Epithelial cell of proximal tubule (primary cell): ENCODE measurements at places on chromosomes 12 and 14. TPM values are rescaled to one million over a fixed set of nuclear protein-coding genes. Genes with fewer than 3 reads are reported as not detected.

The NANOG gene
- not detected in 2 replicates for total RNA-seq

The CATSPERB gene
- total RNA-seq = not detected in 2 replicates

The LRP1-AS gene
- not detected in 2 replicates for total RNA-seq

The KRT78 gene
- total RNA-seq = not detected in 2 replicates

The PLEKHD1 gene
- under 0.01 and 0.07 TPM in 2 replicates for total RNA-seq

The LPAR5 gene
- total RNA-seq = 0.81 and 0.94 TPM in 2 replicates

The RILPL1 gene
- total RNA-seq = 9.5 and 21.2 TPM in 2 replicates

DNA sequence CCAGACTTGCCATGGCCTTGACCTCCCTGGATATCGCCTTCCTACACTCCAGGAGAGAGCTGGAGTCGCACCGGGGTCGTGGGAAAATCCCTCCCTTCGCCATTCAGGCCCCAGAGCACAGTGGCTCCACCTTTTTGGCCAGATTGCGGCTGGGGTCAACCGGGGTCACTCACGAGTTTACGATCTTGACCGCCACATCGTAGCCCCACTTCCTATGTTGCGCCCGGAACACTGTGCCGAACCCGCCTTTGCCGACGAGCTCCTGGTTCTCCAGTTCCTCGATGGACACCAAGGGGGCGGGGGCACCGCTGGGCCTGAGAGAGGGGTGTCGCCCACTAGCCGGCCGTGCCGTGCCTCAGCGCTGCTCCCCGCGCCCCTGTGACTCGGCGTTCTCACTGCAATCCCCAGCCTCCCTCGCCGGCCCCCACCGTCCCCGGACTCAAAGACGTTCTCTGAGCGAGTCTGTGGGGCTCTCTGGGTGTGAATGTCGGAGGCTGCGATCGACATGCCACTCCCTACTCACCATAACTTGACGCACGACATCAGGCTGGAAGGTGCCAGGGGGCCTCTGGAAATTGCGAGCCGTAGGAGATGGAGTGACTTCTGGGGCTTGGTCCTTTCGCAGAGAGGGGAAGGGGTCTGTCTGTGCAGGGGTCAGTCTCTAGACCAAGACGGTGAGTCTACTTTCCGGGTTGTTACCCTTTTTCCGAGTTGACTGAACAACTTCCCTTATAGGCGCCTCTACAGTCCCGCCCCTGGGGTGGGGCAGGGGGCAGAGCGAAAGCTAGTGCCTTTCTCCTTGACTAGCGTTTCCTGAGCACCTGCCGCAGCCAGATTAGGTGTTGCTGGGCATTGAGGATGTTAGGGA is at the start of gene RIPK3:
Gene RIPK3 (minus strand): TSS at position 708 of the 868 bp plus-strand sequence. CDS start 165 bp downstream, at position 543.
- no peak for DNase-seq

DNA sequence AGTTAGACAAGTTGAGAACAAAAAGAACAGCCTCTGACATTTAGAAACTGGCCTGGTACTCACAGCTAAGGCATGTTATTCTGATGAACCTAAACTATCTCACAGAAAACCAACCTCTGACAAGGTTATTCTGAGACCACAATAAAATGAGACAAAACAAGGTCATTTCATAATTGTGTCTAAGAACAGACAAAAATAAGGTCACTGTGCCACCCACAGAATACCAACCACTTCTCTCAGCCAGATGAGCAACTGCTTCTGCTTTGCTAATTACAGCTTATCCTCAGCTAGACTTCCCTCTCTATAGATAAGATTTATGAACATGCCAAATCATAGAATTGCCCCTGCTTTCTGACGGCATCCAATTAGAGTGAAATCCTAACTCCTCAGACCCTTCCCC is 52.2 kb upstream of the CRACR2A start:
- no peak for DNase-seq

DNA sequence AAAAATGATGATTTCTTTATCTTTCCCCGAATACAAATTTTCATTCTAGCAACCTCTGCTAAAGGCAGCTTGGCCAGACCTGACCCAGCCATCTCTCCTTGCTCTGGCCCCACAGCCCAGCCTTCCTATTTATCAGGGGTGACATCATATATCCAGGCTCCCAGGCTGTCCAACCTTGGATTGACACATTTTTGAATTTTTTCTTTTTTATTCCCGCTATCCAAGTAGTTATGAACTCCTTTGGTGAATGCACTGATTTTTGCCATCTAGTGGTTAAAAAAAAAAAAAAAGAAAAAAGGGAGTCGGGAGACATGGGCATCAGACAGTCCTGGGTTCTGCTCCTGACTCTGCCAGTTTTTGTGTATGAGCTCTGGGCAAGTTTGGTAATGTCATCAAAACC is 120.5 kb downstream of the PTPN11 start:
- DNase-seq = no peak

DNA sequence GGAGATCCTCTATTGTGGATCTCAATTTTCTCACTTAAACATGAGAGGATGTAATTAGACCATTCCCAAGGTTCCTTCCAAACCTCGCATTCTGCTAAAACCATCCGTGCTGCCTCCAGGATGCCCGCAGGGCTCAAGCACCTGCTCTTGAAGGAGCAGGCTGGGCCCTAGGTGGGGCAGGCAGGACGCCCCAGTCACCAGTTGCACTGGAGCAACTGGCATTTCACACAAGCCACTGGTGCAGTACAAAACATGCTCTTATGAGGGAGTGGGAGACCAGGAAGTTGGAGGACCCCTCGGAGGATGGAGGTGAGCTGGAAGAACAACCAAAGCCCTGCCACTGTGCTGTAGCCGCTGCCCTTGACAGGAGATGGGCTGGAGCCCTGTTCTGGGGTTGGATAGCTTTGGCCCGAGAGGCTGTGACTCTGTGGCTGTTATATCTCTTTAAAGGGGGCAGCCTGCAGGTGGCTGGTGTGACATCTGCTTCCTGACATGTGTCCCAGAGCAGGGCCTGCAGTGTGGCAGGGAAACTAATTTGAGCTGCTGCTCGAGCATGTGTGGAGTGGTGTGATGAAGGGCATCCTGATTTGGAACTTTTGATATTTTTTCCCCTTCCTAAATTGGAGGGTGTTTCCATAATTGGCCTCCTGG is 122.2 kb downstream of the CRACR2A start:
- no peak for DNase-seq

DNA sequence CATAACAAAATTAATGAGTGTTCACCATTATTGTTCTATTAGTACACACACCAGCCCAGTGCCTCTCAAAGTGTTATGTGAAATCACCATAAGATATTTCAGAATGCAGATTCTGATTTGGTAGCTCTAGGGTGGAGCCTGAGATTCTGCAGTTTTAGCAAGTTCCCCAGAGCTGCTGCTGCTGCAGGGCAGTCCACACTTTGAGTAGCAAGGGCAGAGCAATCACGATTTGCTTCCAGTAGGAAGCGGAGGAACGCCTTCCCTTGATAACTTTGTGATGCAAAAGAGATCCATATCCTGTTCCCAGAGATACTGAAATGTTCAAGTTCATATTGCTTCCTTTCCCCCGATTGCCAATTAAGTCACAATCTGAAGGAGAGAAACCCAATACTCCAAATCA is 57.9 kb downstream of the SLC17A8 start:
- no peak for DNase-seq

DNA sequence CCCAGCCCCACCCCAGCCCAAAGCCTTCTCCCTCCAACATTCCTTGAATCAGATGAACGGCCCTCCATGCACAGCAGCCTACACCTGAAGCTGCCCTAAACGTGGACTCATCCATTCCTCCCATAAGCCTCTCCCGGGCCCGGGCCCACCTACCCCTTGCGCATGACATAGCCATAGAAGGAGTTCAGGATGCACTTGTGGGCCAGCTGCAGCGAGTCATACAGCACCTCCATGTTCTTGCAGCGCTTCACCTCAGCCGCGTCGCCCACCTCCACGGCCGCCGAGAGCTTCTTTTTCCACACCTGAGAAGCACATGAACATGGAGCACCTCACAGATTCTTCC is 22.0 kb downstream of the POLE start:
- DNase-seq = no peak

- DNase-seq = no peak
Observed at GRCh38 chr14:50826681-50827080, 4.3 kb downstream of the NIN start.

DNA sequence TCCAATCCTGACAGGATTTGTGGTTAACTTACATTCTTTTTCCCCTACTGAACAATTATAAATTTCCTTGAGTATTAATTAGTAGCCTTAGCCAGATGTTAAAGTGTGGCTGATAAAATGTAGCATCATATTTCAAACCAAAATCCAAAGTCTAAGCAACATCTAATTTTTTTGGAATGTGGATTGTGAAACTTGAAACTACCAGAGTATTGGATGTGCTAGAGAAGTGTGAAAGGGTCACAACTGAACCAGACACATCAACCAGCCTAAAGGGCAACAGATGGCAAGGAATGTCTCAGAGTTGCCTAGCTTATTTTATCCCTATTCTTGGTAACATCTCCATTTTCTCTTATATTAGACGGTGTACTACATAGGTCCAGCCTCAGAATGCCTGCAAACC is 153.1 kb upstream of the DCN start:
- DNase-seq = no peak

DNA sequence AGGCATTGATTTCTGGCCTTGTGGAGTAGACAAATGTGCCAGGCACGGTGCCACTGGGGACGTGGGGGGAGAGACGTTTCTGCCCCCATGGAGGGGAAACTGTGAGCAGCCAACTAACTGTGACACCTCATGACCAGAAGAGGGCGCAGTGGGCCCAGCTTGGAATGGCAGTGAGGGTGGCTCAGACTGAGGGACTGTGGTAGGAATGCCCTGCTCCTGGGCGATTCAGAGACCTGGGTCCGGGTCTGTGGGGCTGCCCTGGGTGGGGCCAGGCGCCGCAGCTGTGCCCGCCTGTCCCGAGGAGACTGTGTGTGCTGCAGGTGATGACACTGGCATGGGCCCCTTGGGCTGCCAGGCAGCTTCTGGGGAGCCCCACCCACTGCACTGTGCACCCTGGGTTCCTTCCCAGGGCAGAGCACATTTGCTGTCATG is 60.6 kb downstream of the SLC25A47 start:
- no peak for DNase-seq

DNA sequence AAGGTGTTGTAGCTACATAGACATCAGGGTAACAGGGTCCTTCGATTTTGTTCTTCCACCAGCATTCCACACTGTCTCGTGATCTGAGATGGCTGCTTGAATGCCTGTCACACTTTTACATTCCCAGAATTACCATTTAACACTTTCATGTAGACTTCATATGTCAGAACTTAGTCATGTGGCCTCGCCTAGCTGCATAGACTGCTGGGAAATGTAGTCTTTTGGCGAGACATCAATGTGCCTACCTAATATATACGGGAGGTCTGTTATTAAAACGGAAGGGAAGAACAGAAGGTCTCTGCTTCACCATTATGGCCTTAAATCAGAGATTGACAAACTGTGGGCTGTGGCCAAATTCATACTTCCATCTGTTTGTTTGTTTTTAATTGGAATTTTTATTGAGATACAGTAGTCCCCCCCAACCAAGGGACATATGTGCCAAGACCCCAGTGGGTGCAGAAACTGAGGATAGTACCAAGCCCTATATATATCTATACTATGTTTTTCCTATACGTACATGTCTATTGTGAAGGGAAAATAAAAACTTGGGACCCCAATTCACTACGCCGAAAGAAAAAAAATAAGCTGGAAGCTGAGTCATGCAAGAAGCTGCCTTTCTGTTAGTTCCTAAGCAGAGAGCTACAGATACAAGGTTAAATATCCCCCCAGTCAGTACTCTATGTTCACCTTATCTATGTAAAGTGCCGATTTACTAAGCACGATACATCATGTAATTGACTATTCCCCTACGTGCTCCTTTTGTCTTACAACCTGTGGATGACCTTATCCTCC is 11.3 kb upstream of the HRK start:
- DNase-seq = no peak

DNA sequence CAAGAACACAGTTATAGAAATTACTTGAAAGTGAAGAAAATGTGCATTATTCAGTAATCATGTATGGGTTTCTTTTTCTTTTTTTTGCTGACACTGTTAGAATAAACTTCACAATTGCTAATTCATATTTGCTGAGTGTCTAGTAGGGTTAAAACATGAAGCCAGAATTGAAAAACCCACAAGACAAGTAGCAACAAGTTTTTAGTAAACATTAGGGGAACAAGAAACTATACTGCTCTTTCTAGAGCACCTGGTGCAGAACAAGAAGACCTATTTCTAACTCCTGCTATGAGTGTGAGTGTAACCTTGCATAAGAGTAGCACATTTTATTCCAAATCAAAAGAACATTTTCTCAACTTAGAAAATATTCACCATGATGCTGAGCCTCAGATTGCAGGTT is 83.2 kb downstream of the ITPR2 start:
- no peak for DNase-seq

DNA sequence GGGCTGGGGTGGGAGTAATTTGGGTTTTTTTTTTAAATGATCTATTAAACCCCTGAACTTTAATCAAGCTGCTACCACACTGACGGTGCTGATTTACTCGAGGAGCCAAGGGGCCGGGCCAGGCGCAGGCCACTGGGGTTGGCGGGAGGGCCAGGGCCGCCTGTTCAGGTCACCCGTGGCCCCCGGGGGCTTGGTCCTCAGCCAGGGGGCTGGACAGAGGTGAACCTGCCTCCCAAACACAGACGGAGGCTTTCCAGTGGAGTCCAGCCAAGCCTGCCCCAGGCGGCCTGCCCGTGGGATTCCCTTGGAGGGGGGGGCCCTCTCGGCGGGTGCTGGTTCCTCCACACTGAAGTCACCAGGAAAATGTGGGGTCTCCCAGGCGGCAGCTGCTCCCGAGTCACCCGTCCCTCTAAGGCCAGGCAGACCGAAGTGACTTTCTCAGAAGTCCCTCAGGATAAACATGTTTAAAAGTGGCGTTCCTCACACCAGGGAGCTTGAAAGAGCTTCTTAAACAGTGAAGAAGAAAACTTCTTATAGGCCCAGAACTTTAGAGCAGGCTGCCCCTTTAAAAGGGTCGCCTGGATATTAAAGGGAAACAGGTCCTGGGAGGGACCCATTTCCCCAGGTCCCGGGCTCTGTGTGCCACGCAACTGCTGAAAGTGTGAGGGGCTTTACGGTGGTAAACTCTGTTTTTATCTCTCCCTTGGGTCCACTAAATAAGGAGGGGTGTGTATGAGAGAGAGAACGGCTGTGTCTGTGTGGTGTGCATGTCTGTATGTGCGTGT is 167.2 kb upstream of the GSC start:
- DNase-seq = no peak

DNA sequence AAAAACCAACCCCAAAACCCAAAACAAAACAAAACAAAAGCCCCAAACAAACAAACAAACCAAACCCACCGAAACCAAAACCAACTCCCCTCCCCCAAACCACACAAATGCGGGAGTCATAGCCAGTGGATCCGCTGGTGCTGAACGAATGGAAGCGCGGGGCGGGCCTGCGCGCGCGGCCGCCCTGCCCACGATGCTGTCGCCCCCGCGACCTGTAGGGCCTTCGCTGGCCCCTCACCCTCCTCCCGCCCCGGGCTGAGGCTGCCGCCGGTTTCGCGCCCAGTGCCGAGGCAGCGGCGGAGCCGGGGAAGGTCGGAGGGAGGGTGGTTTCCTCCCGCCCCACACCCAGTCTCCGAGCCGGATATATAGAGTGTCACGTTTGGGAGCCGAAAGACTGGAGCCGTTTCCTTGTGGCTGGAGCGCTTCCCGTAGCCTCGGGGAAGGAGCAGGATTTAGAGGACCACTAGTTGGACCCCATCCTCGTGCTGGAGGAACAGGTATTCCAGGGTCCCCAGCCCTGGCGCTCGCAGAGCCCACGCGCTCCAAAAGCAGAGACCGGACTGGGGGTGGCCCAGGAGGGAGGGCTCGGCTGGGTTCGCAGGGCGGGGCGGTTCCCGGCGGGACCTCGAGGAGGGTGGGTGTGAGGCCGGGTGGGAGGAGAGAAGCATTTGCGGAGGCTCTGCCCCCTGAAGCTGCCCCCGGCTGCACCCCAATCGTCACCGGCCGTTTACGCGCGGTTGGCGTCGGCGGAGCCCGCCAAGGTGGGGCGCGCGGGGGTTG is at the start of gene FAR2:
Gene FAR2 (plus strand): TSS at position 368 of the 780 bp plus-strand sequence. CDS start 121,172 bp downstream, outside the sequence.
- no peak for DNase-seq

GRCh38 chr12:21827083-21827482 is 52.6 kb upstream of the KCNJ8 start:
- DNase-seq = no peak
